ENCODE measurements at places on chromosomes 11 and 22.

DNA sequence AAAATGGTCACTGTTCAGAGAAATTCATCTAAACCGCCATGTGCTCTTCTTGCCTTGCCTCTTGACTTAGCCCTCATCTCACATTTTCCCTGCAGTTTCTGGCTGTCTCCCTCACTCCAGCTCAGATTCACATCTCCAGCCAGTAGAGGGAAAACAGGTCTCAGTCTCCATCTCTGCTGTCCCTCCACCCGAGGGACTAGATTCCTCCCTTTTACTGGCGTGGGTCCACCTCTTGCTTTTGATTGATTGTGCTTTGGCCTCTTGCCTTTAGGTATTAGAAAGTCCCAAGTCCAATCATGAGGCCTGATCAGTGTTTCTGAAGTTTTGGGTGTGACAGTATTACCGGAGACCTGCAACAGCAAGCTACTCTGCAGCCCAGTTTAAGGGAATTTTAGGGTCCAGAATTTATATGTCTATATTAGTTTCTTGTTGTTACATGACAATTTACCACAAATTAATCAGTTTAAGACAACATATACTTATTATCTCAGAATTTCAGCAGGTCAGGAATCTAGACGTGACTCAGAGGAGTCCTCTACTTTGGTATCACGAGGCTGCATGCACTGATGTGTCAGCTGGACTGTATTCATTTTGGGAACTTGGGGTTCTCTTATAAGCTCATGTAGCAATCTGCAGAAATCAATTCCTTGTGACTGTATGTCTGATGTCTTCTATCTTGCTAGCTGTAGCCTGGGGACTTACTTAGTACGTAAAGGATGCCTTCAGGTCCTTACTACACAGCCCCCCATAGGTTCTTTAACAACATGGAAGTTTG is 805.2 kb upstream of the CCDC90B start:
- DNase-seq, result no peak

DNA sequence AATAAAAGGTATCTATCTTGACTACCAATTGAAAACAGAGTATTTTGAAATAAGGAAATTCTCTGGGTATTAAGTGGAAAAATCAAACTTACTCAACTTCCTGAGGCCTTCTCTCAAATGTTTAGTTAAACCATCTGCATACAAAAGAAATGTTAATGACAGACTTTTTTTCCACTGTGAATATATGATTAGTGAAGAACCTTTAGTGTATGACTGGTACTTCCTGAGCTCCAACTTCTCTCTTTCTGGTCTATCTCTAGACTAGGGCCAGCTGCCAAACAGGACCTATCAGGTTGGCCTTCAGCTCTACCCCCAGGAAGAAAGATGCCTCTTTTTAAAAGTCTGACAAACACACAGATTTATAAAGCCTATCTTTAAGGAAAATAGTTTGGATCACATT is 68.8 kb upstream of the SCUBE2 start:
- peak; percentile 12 for DNase-seq

- no peak for DNase-seq
Measured at GRCh38 chr11:33291004-33291777, 34.0 kb downstream of the HIPK3 start.

DNA sequence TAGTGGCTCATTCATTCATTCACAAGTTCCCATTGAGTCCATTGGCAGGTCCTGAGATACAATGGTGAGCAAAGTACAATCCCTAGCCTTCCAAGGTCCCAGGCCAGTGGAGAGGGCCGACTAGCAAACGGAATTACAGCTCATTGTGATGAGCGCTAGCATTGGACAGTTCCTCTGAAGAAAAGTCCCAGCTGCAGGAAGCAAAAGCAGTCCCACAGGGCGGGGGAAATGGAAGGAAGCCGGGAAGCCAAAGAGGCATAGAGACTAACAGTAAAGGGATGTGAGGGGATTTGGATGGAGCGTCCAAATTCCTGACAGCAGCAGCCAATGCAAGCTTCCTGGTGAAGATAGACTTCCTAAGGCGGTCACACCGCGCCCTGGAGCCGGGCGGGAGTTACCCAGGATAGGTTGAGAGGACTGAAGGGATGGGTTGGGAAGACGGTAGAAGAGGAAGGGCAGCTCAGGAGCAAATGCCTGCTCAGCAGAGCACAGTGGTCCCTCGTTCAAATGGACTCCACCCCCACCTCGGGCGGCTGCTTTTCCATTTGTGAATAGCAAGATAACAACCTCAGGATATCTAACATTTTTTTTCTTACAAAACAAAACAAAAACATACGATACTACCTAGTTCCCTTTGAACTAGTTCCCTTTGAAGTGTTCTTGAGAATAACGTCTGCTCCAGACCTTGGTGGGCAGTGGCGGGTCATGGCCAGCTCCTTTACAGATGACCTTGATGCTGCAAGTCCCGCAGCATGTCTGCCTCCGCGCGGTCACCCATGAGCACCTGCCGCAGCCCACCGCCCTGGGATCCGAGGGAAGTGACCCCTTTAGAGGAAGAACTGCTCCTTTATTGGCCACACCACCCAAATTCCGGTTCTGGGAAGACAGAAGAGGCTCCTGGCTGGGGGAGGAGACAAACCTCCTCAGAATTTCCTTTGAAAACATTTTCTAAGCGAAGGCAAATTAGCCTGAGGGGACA is 132.9 kb downstream of the RASSF10 start:
- DNase-seq, result no peak

DNA sequence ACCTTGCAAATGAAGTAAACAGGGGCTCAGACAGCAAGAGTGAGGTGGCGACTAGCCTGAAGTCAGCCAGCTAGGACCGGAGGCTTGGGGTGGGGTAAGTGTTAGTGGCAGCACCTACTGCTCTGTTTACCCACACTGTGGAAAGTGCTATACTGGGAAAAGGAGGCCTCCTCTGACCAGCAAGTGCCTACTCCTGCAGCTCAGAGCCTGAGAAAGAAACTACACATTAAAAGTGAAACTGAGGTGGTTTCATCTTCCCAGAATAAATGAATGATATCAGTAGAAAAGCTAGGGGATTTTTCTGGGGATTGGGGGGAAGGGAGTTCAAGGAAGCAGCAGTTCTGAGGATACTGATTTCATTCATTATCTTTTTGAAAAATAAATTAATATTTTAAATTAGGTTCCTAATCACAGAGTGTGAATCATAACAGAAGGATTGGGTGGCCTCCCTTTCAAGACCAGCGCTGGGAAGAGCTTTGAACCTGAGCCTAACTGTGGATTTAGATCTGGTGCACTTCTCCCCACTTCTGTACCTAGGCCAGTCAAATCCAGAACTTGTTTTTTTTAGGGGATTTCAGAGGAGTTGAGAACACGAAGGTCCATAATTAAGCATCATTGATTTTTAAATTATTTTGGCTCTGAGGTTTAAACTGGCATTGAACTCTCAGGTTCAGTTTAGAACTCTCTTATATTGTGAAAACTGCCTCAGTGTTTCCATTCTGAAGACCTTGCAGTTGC is 48.1 kb upstream of the GRAMD1B start:
- DNase-seq, result peak; percentile 70
